ENCODE measurements at places on chromosomes 5 and 9.
A peak's percentile ranks its signal among the peaks of the same experiment; 100 is the strongest.

GRCh38 chr5:44441460-44441859 is 52.2 kb upstream of the FGF10 start:
- no peak for DNase-seq

- DNase-seq = no peak
Measured at GRCh38 chr5:127934791-127935256, 148.7 kb upstream of the SLC12A2 start.

GRCh38 chr5:129609710-129610109 is 138.2 kb upstream of the MINAR2 start:
- DNase-seq = no peak

DNA sequence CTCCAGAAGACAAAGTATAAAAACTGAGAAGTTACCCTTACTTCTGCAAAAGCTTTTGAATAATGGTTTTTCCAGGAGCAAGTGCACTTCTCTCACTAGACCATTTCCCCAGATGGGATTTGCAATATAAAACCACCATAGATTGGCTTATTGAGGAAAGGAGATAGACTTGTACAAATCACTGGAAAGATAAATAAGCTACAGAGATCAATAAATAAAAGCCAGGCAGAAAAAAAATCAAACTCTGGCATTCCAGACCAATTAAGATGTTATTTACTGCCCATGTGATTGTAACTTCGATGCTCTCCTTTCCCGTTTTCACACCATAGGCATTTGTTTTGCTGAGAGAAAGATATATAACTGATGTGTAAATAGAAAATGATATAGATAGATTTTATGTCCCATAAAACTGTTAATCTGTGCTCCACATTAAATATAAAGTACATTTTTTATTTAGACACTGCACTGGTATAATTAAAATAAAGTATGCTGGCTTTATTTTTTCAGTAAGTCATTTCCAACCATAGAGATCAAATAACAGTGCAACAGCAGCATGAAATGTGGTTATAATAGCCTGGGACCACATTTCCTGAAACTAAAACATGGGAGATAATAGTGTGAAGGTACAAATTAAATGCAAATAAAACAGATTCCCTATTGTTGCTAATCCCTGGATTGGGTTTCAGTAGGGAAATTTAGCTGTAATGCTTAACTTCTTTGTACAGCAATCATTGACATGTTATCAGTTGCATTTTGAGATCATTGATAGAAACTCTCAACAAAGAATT is 177.7 kb downstream of the NR2F1-AS1 start:
- no peak for DNase-seq

DNA sequence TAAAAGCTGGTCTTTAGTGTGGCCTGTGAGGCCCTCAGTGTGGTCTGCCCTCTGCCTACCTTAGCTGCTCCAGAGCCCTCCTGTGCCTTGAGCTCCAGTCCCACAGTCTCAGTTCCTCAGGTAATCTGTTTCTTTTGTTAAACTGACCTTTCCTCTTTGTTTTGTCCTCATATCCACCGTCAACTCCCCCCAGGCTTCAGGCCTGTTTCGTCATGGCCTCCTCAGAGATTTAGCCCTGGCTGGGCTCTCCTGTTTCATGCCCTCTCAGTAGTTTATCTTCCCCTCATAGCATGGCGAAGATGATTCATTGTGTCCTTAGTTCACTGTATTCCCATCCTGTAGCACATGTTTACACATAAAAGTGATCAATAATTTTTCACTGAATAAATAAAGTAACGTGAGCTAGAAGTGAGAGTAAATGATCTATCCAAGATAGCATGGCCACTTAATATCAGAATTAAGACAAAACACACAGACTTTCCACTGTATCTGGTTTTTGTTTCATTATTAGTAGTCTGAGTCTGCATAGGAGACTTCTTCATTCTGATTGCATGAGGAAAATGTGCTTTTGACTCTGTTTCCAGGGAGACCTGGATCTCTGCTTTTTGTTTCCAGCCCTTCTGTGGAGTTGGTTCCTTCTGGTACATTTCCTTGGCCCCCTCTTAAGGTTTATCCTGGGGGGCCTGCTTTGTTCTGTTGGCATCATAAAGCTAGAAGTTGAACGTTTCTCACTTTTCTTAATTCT is 70.5 kb downstream of the SNX24 start:
- no peak for DNase-seq

DNA sequence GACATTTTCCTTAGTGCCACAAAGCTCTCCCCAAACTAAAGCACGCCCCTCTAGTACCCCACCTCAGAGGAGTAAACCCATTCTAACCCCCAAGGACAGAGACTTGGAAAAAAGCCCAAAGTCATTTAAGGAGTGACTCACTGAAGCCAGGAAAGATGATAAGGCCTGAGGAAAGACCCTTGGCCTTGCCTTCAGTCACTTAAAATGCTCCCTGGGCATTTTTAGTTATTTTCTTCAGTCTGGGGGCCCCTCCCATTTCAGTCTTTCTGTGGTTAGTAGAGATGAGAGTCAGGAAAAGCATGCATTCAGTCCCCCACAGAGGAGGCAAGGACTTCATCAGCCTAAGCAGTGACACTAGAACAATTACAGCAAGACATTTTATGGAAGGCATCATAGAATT is 13.7 kb upstream of the TLX3 start:
- DNase-seq = no peak

- no peak for DNase-seq
Measured at GRCh38 chr5:113524927-113525326, 11.4 kb downstream of the YTHDC2 start.

GRCh38 chr9:84953797-84954705 is 284.5 kb downstream of the NTRK2 start:
- peak; percentile 70 for DNase-seq

DNA sequence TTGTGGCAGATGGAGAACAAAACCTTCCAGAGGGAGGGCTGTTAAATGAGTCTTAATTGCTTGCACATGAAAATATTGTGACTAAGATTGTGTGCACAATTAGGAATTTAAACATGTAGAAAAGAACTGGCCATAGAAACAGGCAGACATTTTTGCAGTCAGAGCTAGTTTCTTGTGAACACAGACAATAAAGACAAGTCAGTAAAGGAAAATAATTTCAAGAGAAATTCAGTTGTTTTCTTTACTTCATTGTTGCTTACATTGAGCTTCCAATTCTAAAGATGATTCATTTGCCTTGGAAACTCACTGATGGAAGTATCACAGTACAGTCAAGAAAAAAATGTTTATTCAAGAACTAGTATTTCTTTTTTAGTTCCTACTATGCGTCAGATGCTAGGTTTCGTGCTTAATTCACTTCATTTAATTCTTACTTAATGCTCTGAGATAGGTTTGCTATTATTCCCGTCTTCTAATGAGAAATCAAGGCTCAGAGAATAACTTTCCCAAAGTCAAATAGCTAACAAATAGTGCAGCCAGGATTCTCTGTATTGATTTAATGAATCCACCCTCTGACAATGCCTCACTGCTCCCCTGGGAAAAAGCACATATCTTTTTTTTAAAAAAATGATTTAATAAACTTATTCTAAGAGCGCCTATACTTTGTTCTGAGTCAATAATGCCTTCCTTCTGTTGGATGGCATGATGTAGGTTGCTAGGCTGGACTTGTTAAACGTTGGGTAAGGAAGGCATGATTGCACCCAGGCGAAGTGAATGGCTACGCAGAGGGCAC is 581.4 kb downstream of the RAB3C start:
- DNase-seq = no peak

- DNase-seq = no peak
Measured at GRCh38 chr5:5751498-5751897, 329.0 kb downstream of the ICE1 start.

- DNase-seq = no peak
Measured at GRCh38 chr9:125425170-125425897, 163.7 kb downstream of the GAPVD1 start.

- DNase-seq = no peak
Measured at GRCh38 chr9:98502976-98503325, 205.8 kb downstream of the GABBR2 start.

GRCh38 chr5:128667751-128668150 is 129.7 kb upstream of the FBN2 start:
- DNase-seq = no peak

DNA sequence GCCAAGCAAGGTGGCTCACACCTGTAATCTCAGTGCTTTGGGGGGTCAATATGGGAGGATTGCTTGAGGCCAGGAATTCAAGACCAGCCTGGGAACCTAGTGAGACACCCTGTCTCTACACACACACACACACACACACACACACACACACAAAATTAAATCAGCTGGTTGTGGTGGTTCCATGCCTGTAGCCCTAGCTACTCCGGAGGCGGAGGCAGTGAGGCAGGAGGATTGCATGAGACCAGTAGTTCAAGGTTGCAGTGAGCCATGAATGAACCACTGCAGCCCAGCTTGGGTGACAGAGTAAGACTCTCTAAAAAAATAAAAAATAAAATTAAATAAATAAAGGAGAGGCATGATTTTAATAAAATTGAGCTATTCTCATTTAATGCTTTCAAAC is 13.1 kb downstream of the CEMIP2 start:
- no peak for DNase-seq

DNA sequence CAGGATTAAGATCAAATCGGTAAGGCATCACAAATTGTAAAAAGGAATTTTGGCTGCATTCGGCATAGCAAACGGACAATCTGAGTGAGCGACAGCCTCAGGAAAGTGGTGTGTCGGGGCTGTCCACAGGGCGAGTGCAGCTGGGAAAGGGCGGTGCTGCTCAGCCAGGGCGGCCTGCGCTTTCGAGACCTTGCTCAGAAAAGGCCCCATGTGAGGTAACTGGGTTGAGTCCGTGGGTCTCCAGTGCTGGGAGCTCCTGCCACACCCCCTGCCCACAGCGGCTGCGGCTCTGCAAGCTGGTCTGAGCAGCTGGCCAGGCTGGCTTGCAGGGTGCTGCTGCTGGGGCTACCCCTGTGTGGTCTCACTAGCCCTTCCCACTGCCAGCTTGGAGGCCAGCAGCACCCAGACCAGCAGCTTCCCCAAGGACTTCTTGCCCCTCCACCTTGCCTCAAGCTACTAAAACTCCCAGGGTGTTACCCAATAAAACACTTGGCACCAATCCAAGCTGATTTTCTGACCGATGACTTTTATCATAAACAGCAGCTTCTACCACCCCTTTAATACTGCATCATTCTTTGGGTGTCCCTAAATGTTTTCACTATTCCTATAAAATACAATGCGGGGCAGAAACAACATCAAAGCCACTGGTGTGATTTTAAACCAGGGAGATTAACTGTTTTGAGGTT is 6.2 kb downstream of the SURF2 start:
- DNase-seq = no peak

DNA sequence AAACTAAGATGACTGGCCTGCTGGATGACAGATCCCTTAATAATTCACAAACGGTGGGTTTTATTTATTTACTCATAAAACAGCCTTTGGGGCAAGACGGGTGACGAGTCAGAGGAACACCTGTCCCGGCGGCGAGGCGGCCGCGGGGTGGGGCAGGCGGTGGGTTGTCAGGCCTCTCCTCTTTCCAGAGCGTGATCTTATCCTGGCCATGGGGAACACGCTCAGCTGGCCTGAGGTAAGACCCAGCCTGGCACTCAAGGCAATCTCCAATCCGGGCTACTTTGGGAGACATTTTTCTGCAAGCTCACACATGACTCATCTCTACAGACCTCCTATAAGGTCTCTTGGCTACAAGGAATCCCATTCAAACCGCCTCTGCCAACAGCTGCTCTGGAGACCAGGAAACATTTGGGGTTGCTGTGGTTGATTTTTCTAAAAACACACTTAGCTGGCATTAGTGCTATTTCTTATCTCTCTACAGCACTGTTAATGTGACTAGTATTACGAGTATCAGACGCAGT is 6.3 kb downstream of the RAPGEF1 start:
- DNase-seq = no peak

GRCh38 chr9:95077053-95077765 is 240.3 kb downstream of the FANCC start:
- DNase-seq = peak; percentile 58
